Activated T-cell treated with anti-CD3 and anti-CD28 coated beads for 24 hours (primary cell): ENCODE measurements at places on chromosomes 12 and 14.

DNA sequence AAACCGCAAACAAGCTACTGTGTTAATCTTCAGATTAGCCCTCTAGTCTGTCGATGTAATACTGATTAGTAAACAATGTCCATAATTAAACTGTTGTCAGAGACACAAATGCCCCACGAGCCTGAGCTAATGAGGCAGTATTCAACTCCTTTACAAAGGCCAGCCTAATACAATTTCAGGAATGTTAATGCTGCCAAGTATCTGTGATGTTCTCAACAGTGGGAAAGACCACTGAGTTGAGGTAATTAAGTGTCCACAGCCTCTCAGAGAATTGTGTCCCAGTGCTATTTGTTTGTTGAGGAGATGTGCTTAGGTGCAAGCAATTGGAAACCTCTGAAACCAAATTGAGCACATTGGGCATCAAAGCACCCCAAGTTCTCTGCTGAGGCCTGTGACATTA, 139.4 kb upstream of the CDKN3 start:
- no peak for DNase-seq

GRCh38 chr12:88057994-88058718, 29.0 kb upstream of the C12orf50 start:
- no peak for DNase-seq

- DNase-seq, result no peak
These were observed 3.0 kb upstream of the METTL17 start for GRCh38 chr14:20986811-20987210.

DNA sequence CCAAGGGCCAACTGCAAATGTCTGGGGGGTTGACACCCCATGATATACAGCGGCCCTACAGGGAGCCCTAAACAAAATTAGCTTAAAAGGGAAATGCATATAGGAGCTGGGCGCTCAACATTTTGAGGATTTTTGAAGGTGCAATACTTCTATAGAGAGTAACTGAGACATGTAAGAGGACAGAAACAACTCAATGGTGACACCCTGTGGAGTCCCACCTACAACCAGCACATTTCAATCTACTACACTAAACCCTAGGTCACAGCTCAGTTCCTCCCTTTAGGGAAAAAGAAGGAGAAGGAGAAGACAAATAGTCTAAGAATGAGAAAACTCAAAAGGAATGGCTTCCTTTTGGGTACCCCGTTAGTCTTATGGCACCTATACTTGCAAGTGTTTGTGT, 1010.5 kb upstream of the NOVA1 start:
- no peak for DNase-seq

DNA sequence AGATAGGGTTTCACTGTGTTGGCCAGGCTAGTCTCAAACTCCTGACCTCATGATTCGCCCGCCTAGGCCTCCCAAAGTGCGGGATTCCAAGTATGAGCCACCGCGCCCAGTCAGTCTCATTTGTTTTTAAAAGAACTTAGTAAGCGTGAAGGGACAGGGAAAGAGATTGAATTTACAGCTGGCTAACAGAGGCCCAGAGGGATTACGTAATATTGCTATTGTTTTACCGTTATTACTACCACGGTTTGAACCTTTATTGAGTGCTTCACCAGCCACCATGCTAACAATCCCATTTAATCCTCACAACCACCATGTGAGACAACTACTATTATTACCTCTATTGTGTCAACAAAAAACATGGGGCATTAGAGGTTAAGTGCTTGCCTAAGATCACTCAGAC, 26.7 kb upstream of the BLTP3B start:
- DNase-seq, result no peak

DNA sequence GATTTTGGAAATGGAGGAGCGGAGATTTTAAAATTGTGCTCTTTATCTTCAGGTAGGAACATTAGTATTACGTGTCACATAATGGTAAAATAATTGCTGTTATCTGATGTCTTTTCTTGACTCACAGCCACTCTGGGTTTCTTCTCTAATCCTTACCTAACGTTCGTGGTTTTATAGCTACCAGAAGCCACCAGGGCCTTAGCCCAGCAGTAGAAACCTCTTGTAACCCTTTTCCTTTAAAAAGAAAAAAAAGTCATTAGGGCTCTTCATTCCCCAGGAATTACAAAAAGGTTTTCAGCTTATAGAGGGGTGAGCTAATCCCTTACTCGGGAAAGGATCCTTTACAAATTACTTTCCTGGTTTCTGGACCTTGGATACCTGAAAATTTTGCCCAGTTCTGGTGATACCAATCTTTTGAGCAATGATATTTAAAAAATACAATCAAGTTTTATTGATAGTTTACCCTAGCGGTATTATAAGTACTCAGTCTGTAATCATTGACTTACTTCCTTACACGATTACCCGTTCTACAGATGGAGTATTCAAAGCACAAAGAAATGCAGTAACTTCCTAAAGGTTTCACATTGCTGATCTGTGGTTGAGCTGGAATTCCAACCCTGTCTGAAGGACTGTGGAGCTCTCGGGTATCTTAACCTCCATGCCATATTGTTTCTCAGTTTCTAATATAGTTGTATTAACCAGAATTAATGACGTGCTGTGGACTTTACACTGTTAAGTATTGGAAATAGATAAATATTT, 1.6 kb downstream of the GABARAPL1 start:
- no peak for DNase-seq

DNA sequence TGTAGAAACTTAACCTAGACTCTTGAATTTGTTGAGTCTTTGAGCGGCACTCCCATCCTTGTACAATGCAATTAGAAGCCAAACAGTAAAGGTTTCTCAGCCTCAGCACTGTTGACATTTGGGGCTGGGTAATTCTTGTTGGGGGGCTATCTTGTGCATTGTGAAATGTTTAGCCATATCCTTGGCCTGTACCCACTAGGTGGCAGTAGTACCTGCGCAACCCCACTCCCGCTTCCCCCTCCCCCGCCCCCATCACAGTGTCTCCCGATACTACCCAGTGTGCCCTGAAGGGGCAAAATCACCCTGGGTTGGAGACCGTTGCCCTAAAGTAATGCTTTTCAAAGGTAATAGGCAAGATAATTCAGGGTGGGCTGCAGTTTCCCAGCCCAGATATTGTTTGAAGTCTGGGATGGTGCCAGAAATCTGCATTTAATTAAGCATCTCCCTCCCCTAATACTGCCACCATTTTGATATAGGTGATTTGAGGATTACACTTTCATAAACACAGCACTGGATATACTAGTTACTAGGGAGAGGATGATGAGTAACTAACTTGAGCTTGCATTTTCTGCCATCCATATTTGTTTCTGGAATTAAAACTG, 1.8 kb downstream of the COX6A1 start:
- DNase-seq, result peak; percentile 66

- no peak for DNase-seq
These were observed 21.1 kb downstream of the PLEKHD1 start for GRCh38 chr14:69505338-69506240.

DNA sequence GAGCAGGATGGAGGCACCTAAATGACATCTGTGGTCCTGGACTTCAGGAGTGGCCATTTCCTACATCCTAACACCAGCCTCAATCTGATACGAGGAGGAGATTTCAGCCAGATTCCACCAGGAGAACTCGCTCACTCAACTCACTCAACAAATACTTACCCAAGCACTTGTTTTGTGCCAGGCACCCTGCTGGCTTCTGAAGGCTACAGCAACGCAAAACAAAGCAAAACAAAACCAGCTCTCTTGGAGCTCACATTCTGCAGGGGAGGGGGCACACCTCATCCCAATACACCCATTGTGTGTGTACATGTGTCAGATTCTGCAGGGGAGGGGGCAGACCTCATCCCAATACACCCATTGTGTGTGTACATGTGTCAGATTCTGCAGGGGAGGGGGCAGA, 144.8 kb downstream of the PIWIL1 start:
- no peak for DNase-seq

- DNase-seq, result no peak
These were observed 6.6 kb downstream of the RHOJ start for GRCh38 chr14:63210812-63211211.
